ENCODE measurements at places on chromosomes 16 and 17.

GRCh38 chr17:47695429-47696376 is 1.7 kb downstream of the TBKBP1 start:
- DNase-seq: no peak

- peak; percentile 54 for DNase-seq
Observed at GRCh38 chr17:63445571-63445953, 544 bp downstream of the CYB561 start.

DNA sequence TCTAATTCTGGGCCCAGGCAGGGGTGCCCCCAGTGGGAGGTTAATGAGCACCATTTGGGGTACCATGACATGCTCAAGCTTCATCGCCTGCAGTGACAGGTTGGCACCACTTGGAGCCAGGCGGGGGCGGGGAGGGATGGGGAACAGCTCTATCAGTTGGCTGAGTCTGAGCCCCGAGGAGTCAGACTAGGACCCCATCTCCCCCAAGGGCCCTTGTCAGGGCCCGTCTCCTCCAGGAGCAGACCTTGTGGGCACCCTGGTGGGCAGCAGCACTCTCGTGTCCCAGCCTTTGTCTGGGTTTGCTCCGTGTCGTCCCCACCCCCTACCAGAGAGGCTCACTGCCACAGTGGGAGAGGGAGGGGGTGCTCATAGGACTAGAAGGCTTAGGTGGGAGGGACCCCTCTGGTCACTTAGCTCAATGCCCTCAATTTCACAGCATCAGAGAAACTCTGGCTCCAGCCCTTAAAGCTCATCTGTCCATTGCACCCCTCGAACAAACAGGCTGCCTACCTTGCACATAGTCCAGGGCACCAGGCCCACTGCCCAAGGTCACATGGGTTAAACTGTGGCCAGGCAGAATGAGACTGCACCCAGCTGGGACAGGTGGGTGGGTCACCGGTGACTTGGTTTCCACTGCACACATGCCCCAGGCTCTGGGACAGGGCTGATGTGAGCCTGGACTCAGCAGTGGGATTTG is 4.1 kb downstream of the PPP1R9B start:
- no peak for DNase-seq

GRCh38 chr16:23369416-23369815 is 67.3 kb downstream of the SCNN1B start:
- no peak for DNase-seq

- DNase-seq: no peak
Observed at GRCh38 chr16:64469906-64470702, 651.8 kb downstream of the CDH11 start.

DNA sequence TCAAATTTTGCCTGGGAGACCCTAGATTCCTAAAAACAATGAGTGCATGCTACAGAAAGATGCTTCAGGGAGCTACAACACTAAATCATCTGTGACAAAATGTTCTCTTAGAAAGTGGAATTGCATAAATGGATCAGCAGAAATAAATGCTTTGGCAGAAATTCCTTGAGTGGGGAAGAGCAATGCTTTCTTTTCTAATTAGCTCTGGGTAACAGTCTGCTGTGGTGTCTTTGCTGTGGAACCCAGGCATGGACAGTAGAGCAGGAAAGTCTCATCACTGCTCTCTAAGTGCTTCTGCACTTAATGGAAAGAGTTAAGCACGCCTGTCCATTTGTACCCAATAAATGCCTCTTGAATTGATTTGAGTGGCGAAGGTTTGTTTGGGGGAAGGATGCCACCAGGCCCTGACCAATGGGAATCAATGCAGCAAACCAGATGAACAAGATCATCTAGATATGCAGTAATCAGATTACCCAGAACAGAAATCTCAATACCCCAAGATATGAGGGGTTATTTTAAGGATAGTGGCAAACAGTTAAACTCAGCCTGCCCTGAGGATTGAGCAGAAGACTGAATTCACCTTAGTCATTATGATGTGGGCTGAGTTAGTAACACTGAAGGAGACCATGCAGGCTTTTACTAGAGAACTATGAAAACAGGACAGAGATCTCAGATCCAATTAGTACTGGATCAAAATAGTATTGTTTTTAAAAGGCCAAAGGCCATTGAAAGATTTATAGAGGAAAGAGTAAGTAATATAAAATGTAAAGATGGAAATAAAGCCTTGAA is 13.6 kb downstream of the HLF start:
- no peak for DNase-seq

DNA sequence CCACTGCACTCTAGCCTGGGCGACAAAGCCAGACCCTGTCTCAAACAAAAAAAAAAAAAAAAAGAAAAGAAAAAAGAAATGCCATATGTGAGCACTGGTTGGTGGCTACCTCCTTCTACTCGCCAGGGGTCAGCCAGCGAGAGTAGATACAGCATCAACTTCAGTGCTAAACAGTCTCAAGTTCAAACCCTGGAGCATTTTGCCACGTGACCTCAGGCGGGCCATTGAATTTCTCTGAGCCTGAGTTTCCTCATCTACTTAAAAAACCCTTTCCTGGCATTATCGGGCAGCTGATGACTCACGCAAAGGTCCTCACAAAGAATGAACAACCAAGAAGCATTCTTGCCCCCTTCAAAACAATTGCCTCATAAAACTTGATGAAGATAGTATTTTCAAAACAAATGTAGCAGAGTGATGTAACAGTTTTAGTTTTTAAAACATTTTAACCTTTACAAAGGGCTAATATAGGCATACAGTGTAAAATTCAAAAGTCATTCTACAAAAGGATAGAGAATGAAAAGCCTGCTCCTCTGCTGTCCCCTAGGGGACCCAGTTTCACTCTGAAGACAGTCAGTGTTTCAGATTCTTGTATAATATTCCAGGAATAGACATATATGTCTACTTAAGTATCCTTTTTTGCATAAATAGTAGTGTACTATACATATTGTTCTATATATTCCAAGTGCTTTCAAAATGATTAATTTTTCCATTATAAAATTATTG is 28.4 kb downstream of the DNAH2 start:
- DNase-seq: no peak

DNA sequence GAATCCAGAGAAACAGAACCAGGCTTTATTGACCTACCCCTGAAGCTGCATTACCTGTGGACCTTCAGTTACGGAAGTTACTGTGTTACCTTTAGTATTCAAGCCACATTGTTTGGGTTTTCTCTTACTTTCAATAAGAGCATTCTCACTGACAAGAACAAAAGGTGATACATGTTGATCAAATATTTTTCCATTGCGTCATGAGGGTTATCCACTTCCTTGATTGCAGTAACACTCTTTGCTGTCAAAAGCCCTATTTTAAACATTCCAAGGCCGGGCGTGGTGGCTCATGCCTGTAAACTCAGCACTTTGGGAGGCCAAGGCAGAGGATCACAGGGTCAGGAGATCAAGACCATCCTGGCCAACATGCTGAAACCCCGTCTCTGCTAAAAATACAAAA is 28.6 kb upstream of the PAFAH1B1 start:
- DNase-seq: no peak

GRCh38 chr17:70261170-70261569 is 91.8 kb downstream of the KCNJ2 start:
- no peak for DNase-seq

DNA sequence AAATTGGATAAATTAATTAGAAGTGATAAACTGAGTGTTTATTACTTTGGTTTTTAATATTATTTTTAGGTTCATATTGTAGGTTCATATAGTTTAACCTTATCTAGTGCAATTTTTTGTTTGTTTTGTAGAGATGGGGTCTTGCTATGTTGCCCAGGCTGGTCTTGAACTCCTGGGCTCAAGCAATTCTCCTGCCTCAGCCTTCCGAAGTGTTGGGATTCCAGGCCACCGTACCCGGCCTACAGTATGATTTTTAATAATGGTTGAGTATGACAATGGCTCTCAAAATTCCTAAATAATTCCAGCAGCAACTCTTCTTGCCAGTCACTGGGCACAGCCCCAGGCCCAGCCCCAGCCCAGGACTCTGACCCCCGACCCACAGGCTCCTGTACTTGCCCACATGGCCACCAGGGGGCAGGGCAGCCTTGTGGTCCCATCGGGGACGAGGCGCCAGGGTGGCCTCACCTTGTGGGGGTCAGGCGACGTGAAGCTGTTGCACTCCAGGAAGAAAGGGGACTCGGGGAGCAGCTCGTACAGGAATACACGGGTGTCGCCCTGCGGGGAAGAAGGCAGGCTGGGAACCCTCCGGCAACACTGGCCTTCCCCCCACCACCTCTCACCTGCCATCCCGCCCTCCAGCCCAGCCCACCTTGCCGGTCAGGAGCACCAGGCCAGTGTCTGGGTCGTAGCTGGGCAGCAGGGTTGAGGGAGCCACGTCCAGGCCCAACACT is 7.9 kb upstream of the PAM16 start:
- peak; percentile 81 for DNase-seq

DNA sequence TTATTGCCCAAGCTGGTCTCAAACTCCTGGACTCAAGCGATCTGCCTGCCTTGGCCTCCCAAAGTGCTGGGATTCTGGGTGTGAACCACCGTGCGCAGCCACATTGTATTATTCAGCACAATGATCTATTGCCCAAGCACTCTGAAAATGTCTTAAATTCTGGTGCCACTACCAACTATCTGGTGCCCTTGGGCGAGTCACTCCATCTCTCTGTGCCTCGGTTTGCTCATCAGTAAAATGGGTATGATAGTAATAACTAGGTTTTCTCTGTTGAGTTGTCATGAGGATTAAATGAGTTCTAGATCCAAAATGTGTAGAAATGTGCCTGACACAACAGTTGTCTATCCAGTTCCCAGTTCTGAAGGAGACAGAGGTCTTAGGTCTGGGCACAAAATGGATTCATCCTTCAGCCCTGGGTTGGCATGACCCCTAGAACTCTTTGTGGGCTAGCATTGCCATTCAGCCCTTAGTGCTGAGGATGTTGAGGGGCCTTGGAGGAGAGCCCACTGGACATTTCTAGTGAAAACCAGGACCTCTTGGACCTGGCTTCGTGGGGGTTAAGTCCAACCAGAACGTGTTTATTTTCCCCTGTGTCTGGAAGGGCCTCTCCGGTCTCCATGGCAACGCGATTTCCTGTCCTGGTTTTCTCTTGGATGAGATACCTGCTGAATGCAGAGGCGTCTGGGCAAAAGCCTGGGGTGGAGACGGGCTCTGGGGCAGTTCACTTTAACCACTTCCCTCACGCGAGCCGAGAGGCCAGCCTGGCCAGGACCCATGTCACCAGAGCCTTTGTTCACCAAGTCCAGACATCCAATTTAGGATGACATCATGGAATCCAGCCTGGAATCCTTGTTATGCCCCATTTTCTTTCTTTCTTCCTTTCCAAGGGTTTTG is 43.7 kb upstream of the TNRC6A start:
- no peak for DNase-seq

- no peak for DNase-seq
Observed at GRCh38 chr17:44487170-44487569, 16.0 kb downstream of the GPATCH8 start.

- DNase-seq: no peak
Observed at GRCh38 chr16:86074651-86075487, 175.9 kb downstream of the IRF8 start.

GRCh38 chr17:40794466-40794865 is 5.3 kb downstream of the KRT28 start:
- DNase-seq: no peak

- no peak for DNase-seq
Observed at GRCh38 chr17:82287868-82288801, 14.6 kb upstream of the CSNK1D start.

- DNase-seq: no peak
Observed at GRCh38 chr17:38762231-38762630, 9.7 kb downstream of the PSMB3 start.

DNA sequence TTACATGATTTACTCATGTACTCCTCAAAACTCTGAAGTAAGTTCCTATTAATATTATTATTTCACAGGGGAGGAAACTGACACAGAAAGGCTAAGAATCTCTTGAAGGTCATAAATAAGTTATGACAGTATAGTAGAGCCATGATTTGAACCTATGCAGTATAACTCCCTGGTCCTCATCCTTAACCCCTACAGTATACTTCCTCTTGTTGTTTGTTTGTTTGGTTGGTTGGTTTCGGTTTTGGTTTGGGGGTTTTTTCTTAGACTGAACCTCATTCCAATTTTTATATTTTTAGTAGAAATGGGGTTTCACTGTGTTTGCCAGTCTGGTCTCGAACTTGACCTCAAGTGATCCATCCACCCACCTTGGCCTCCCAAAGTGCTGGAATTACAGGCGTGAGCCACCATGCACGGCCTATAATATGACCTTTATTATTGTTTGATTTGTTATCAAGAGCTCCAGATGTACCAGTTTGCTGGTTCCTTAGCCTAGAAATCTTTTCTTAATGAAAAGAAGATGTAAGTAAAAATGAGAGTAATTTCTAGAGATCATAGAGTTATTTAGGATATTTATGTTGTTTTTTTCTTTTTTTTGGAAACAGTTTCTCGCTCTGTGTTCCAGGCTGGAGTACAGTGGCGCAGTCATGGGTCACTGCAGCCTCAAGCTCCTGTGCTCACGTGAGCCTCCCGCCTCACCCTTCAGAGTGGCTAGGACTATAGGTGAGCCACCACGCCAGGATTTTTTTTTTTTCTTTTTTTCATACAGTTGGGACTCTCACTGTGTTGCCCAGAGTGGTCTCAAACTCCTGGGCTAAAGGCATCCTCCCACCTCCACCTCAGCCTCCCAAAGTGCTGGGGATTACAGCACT is 4.8 kb downstream of the PRR11 start:
- DNase-seq: no peak

- DNase-seq: no peak
Observed at GRCh38 chr17:49362723-49363117, 670 bp upstream of the ZNF652 start.

GRCh38 chr16:89853306-89853993 is 19.9 kb upstream of the TCF25 start:
- no peak for DNase-seq

DNA sequence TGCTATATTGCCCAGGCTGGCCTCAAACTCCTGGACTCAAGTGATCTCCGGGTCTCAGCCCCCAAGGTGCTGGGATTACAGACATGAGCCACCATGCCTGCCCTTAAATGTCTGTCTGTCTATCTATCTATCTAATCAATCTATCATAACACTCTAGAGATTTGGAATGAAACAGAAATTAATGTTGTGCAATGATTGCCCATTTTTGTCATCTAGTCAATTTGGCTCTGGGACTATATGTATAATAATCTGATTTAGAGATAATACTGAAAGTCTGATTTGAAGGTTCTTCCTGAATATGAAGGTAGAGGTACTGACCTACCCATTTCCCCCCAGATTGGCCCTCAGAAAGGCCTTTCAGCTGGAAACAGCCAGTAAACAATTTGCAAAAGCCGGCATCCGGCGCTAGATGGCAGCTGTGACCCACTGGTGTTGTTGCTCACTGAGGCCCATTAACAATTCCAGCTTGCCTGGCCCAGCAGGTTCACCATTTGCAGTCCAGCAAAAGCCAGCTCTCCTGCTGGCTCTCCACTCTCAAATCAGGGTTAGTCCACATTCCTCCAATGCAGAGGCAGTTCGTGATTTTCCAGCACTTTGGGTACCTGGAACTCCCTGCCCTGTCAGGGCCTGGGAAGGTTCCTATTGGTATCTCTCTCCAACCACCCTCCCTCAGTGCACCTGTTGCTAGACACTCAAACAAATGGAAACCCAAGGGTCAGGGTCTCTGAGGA is 22.9 kb upstream of the C16orf87 start:
- peak; percentile 45 for DNase-seq

GRCh38 chr17:33056399-33057146 is 64.9 kb downstream of the SPACA3 start:
- DNase-seq: no peak
